Foreskin melanocyte (primary cell): ENCODE measurements at places on chromosomes 4 and X.

DNA sequence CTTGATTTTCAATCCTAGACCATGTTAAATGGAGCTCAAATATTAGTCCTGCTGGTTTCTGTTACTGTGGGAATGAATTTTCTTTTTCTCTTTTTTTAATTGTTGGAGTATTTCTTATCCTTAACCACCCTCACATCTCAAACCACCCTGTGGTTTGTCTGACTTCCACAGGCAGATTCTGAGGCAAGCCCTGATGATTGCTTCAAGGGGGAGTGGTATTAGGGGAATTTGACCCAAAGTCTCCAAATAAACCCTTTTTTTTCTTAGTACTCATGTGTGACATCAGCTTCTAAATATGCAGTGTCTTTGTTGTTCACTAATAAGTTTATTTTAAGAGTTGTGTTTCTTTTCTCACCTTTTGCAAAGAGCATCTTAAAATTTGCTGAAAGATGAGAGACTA lies 810.3 kb downstream of the IL1RAPL1 start:
- no peak for DNase-seq

- no peak for DNase-seq
Observed at GRCh38 chr4:164943192-164943591, 34.3 kb downstream of the TRIM61 start.

DNA sequence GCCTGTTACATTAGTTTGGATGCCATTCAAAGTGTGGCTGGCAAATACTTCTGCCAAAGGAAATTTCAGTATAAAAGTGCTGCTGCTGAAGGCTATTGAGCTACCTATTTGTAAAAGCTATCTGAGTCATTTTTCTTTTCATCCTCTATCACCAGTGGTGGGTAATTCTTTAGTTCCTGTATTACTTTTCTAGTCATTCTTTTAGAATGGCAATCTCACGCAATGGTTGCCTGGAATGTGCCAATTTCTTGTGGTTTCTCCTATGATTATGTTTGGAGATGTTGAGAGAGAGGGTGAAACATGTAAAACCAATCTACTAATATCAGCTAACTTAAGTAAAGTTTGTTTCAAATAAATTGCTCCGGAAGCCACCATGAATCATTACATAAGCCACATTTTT lies 685.0 kb downstream of the RAPGEF2 start:
- no peak for DNase-seq

GRCh38 chr4:95450294-95450693 lies 98.5 kb downstream of the UNC5C start:
- DNase-seq, result no peak

GRCh38 chrX:107978707-107979307 lies 3.4 kb downstream of the TEX13B start:
- DNase-seq, result peak; percentile 3

DNA sequence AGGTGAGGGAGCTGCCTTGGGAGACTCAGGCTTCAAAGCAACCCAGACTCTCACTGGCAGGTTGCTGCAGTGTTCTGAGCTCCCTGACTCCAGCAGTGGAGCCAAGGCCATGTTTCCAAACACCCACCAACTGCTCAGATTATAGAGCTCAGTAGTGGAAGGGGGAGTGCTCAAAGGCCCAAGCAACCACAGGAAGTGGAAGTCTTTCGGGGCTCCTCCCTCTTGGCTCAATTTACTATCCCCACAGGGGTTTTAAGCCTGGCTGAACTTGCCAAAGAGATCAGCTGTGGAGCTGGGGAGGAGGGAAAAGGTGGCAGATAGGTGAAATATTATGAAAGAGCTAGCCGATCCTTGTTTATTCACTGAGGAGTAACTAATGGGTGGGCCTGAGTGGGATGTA lies 82.5 kb downstream of the HPRT1 start:
- DNase-seq, result no peak

DNA sequence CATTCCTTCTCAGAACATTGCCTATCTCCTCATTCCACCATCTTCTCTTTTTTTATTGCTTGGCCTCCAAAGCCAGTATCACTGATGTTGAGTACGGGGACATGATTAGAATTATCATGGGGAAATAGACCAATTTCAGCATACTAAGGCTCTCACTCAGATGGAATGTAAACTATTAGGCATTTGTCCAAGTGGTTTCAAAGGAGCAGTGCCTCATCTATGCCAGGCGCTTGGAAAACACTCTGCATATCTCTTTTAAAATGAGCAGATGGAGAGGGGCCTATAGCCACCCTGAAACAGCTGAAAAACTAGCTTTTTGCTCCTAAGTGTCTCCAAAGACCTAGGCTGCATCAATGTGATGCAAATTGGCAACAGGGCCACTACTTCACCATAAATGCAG lies 150.8 kb upstream of the DIPK2B start:
- DNase-seq, result no peak

- DNase-seq, result no peak
Observed at GRCh38 chr4:120754590-120754989, 167.9 kb downstream of the PRDM5 start.

GRCh38 chr4:40316333-40316781 lies 18.8 kb upstream of the CHRNA9 start:
- peak; percentile 80 for DNase-seq

GRCh38 chr4:146182443-146182842 lies 6.9 kb downstream of the LSM6 start:
- no peak for DNase-seq

GRCh38 chr4:97404876-97405523 lies 738.3 kb downstream of the STPG2 start:
- DNase-seq, result no peak

GRCh38 chr4:52873191-52873590 lies 11.1 kb downstream of the RASL11B start:
- no peak for DNase-seq

- no peak for DNase-seq
Observed at GRCh38 chrX:35841872-35842271, 43.7 kb downstream of the MAGEB16 start.

DNA sequence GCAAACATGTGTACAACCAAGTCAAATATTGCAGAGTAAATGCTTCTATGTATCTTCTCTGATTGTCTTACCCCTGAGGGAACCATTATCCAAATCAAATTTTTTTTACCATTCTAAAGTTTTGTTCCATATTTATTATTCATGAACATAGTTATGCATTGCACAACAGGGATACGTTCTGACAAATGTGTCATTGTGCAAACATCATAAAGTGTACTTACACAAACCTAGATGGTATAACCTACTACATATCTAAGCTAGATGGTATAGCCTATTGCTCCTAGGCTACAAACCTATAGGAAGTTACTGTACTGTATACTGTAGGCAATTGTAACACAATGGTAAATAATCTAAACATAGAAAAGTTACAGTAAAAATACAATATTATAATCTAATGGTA lies 23.4 kb downstream of the BEX3 start:
- DNase-seq, result no peak

- DNase-seq, result no peak
Observed at GRCh38 chrX:13968198-13968597, 61.5 kb downstream of the GEMIN8 start.

- DNase-seq, result no peak
Observed at GRCh38 chr4:112279025-112279881, 6.5 kb downstream of the TIFA start.

- DNase-seq, result no peak
Observed at GRCh38 chrX:31894152-31894551, 822.3 kb upstream of the FTHL17 start.

GRCh38 chr4:60389633-60390032 lies 810.5 kb upstream of the ADGRL3 start:
- no peak for DNase-seq
